ENCODE measurements at places on chromosomes 4 and X.

GRCh38 chrX:43940816-43941474 lies 32.2 kb downstream of the NDP start:
- DNase-seq: no peak

- no peak for DNase-seq
Measured at GRCh38 chr4:37528166-37528885, 157.8 kb downstream of the RELL1 start.

GRCh38 chrX:153970357-153971123 lies 1.1 kb downstream of the HCFC1 start:
- no peak for DNase-seq

GRCh38 chr4:1622956-1623355 lies 61.2 kb downstream of the FAM53A start:
- no peak for DNase-seq

GRCh38 chr4:81555489-81555888 lies 83.8 kb upstream of the RASGEF1B start:
- DNase-seq: no peak

DNA sequence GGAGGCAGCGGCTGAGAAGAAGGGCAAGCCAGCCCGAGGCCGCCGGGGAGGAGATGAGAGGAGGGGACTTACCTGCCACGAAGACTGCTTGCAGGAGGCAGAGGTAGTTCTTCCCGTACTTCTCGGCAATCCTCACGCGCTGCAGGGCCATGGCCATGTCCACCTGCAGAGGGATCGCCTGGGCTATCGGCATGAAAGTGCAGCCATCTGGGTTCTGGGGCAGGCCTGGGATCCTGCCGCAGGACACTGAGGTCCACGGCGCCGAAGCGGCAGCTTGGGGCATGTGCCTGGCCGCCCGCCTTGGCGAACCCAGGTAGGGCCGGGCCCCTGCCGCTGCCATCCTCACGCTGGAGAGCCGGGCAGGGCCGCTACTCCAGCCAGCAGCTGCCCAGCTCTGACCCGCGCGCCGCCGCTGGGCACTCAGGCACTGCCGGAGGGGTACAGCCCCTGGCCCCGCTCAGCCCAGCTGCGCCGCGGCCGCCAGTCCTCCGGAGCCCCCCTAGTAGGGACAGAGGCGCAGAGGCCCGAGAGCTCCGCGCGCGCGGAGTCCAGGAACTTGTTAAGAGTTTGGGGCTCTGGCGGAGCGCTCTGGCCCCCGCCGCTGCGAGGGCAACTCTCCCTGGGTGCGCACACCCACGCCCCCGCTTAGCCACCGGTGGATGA lies 16.0 kb downstream of the MCF2 start:
- DNase-seq: no peak

DNA sequence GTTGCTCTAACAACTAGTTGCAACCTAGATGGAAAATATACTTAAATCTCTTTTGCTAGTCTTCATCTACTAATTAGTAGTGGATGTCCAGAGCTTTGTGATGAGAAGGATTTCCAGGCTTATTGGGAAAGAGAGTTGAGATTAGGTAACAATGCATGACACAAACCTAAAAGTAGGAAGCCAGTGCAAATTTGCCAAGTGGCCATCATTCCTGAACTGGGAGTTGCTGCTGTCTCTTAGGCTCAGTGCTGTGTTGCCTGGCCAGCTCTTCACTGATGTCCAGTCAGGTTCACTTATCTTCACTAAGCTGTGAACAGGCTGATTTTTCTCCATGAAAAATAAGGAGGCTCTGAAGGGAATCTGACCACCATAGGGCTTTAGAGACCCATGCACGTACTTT lies 105.6 kb upstream of the AMOT start:
- DNase-seq: no peak

GRCh38 chrX:45140812-45141211 lies 59.9 kb downstream of the DIPK2B start:
- no peak for DNase-seq

DNA sequence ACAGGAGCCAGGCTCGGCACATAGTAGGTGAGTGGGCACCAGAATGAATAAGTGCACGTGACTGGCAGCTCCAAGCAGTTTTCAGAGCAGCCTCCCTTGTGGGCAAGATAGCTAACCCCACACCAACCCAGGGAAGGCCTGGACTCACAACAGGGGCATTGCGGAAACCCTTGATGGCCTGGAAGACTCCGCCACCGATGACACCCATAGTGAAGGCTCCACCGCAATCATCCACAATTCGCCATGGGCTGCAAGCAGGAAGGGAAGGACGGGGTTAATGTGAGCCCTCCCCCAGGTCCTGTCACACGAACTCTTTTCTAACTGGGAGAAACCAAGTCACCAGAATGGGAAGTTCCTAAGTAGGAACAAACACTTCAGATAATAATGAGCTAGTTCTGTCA lies 957 bp downstream of the TIMM17B start:
- DNase-seq: no peak

GRCh38 chr4:113566015-113566795 lies 195.3 kb downstream of the CAMK2D start:
- no peak for DNase-seq

- no peak for DNase-seq
Measured at GRCh38 chr4:48134081-48134480, at the start of gene TXK. Gene TXK, minus strand, starts transcription at chr4:48134250. Its CDS starts 80 bp downstream, at chr4:48134170.

DNA sequence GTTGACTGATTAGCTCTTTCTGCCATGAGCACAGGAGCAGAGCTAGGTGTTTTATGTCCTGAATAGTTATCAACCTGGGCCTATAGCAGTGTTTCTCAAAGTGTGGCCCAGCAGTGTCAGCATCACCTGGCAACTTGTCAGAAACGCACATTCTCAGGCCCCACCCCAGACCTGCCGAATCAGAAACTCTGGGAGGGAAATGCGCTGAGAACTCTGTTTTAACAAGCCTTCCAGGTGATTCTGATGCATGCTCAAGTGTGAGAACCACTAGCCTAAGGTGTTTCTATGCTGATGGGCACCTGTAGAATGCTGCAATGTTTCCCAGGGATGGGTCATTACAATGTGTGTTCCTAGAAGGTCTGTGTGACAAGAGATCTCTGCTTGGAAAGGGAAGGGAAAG lies 257.5 kb downstream of the MID1IP1 start:
- DNase-seq: no peak

GRCh38 chr4:83231620-83232076 lies 53.0 kb downstream of the COQ2 start:
- no peak for DNase-seq

GRCh38 chrX:144592036-144592435 lies 655.3 kb upstream of the SPANXN1 start:
- no peak for DNase-seq

GRCh38 chrX:65195621-65196020 lies 219.4 kb upstream of the ZC4H2 start:
- DNase-seq: no peak

DNA sequence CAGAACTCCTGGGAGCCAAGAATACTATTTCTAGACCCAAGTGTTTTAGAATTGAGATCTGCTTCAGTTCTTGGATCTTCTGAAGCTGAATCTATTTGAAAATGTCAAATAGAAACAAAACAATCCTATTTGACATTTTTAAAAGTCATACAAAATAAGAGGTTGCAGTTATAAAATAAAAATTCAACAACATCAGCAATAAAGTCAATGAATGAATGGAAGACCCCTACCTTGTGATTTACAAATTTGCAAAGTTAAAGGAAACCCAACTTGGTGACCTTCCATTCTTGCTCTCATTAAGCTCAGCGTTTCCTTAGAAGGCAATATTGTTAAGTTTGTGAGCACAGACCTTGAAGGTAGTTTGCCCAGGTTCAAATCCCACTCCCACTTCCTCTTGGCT lies 531.8 kb upstream of the TENM3 start:
- DNase-seq: no peak

DNA sequence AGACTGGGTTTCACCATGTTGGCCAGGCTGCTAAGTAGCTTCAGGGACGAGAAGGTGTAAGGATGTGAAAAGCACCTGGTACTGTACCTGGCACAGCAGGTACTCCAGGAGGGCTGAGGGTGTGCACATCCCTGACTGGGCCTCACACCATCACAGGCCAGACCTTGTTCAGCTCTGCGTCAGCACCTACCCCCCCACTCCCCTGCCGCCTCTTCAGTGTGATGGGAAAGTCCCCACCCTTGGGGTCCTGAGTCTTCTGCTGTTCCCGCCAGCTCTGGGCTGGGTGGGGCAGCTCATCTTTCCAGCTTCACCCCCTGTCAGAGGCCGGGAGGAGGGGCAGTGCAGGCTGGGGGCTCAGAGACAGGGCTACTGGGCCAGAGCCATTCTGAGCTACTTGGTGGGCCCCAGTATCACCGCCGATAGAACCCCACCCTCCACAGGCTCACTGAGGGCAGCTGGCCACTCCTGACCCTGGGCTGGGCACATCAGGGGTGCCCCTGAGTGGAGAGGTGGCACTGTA lies 6.7 kb upstream of the SH3BP2 start:
- DNase-seq: no peak

- DNase-seq: no peak
Measured at GRCh38 chr4:7654550-7655445, 220.1 kb upstream of the PSAPL1 start.

DNA sequence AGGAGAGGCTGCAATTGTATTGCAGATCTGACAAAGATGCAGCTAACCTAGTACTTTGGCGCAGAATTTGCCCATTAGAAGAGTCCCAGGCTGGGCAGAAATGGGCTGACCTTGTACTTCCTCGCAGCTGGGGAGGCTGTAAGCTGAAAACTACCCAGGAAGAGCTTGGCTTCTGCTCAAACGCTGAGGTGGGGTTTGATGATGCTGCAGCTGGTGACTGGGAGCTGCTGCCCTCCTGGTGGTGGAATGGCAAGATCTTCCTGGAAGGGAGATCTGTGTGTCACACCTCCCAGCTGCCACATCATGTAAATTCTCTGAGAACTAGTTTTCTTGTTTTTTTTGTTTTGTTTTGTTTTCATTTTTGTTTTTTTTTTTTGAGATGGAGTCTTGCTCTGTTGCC lies 17.4 kb downstream of the CCNG2 start:
- no peak for DNase-seq

GRCh38 chr4:100486496-100486895 lies 31.3 kb downstream of the EMCN start:
- no peak for DNase-seq

GRCh38 chr4:108607079-108607815 lies 13.1 kb upstream of the RPL34 start:
- DNase-seq: no peak

GRCh38 chrX:65072590-65072989 lies 96.3 kb upstream of the ZC4H2 start:
- DNase-seq: no peak

DNA sequence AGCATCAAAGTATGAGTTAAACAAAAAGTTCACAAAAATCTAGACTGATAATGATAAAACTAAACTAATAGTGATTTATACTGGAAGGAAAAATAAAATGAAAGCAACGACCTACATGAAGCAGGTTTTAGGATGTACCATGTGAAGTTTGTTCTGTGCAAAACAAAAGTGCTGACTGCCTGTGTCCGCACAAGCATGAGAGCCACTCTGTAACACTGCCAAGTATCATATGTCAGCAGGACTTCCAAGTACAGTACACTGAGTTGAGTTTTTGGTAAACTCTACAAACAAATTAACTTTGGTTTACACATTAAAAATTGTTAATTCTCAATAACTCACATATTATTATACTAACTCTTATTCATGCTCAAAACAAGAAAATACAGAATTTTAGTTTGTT lies 459.0 kb downstream of the PDGFC start:
- DNase-seq: no peak

- DNase-seq: no peak
Measured at GRCh38 chrX:39941332-39941920, 156.3 kb downstream of the BCOR start.

- no peak for DNase-seq
Measured at GRCh38 chrX:10062352-10062751, 94.4 kb upstream of the CLCN4 start.

- no peak for DNase-seq
Measured at GRCh38 chr4:60039908-60040307, 1160.2 kb upstream of the ADGRL3 start.

GRCh38 chr4:147730333-147730732 lies 1.6 kb upstream of the ARHGAP10 start:
- DNase-seq: no peak

DNA sequence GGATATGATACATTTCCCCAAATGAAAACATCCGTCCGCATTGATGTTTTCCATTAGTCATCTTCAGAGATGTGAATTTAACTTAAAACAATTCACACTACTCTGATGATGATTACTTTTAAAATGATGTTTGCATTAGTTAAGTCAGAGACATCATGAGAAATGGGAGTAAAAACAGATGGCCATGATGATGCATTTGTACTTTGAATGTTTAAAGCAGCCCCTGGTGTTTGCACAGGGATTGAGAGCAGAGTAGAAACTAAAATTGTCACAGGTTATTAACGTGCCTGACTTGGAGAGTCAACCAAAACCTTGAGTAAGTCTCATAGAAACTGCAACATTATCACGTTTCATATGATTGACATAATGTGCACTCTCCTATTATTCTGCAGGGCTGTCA lies 117.2 kb downstream of the CFAP299 start:
- DNase-seq: no peak

DNA sequence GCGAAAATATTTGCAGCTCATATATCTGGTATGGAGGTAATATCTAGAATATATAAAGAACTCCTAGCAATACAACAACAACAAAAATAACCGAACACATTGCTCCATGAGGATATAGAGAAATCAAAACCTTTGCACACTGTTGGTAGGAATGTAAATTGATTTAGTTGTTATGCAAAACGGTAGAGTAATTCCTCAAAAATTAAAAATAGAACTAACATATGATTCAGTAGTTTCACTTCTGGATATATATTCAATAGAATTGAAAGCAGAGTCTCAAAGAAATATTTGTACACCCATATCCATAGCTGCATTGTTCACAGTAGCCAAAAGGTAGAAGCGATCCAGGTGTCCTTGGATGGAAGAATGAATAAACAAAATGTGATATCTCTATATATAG lies 203.0 kb upstream of the CNKSR2 start:
- DNase-seq: no peak

DNA sequence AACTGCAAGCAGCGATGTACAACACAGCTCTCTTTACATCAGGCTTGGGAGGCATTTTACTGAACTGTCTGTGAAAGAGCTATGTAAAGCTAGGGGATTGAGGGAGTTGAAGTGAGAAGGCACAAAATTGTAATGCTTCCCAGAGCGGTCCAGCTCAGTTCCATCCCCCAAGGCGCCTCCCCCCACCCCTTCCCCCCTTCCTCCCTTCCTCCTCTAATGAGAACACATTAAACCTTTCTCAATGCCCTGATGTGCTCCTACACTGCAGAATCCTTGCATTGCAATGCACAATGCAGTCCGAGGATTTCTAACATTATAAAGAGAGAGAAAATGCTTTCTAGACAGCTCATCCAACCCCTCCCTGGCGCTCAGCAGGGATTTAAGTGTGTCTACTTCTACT lies 73.9 kb downstream of the CXXC4 start:
- no peak for DNase-seq

- DNase-seq: no peak
Measured at GRCh38 chr4:144509088-144510015, 136.6 kb upstream of the HHIP start.
